ENCODE measurements at places on chromosomes 5 and 9.
A peak's percentile ranks its signal among the peaks of the same experiment; 100 is the strongest.

GRCh38 chr9:32385885-32386283, 1.4 kb downstream of the ACO1 start:
- DNase-seq = no peak

- DNase-seq = peak; percentile 97
Observed at GRCh38 chr5:120604884-120605283, 140.8 kb downstream of the PRR16 start.

- peak; percentile 68 for DNase-seq
Observed at GRCh38 chr5:172010278-172010677, 3.8 kb upstream of the FBXW11 start.

GRCh38 chr5:78640662-78641474, 7.7 kb downstream of the LHFPL2 start:
- DNase-seq = no peak

DNA sequence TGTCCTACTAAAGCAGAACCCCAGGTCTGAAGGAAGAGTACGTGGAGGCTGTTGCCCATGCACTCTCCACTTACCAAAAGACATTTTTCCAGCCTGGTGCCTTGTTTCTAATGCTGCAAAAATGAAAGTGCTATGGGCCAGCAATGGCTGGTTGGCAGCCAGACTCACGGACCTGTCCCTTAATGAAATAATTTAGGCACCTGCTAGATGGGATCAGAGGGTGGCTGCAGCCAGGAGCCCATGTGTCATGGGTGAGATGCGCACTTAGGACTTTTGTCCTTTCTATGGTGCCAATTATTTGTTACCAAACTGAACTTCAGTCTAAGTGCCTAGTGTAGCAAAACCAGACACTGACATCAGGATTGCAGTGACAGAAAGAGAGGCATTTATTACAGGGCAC, 276.3 kb downstream of the YTHDC2 start:
- DNase-seq = no peak

GRCh38 chr5:157680239-157680638, 8.9 kb downstream of the C5orf52 start:
- no peak for DNase-seq

- no peak for DNase-seq
Observed at GRCh38 chr5:155969537-155969936, 357.4 kb upstream of the SGCD start.

GRCh38 chr5:31680528-31680927, 41.6 kb downstream of the PDZD2 start:
- DNase-seq = no peak

- DNase-seq = no peak
Observed at GRCh38 chr9:131817073-131817472, 77.2 kb upstream of the RAPGEF1 start.

GRCh38 chr9:99134893-99135341, 30.0 kb downstream of the TGFBR1 start:
- DNase-seq = peak; percentile 75

DNA sequence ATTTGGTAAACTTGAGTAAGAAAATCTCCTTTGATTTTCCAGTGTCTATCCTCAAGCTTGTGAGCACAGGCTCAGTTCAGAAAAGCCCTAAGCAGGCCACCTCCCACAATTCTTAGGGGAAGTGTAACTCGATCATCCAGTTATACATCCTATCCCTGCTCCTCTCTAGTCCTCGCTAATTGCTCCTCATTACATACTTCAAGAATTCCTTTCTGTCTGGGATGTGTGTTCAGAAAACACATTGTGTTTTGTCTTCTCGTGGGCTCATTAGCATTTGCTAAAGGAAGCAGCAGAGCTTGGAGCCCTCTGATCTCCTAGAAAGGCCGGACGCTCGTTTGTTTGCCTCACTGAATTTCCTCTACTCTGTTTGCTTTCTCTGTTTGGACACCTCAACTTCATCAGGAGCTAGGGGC, 268.2 kb upstream of the RFX3 start:
- DNase-seq = peak; percentile 62

- DNase-seq = peak; percentile 59
Observed at GRCh38 chr5:7754997-7755596, 95.8 kb downstream of the CFAP90 start.

GRCh38 chr5:75617736-75618352, 6.6 kb downstream of the ANKDD1B start:
- DNase-seq = peak; percentile 93

- DNase-seq = no peak
Observed at GRCh38 chr5:135445306-135445985, 1.7 kb downstream of the DCANP1 start.

DNA sequence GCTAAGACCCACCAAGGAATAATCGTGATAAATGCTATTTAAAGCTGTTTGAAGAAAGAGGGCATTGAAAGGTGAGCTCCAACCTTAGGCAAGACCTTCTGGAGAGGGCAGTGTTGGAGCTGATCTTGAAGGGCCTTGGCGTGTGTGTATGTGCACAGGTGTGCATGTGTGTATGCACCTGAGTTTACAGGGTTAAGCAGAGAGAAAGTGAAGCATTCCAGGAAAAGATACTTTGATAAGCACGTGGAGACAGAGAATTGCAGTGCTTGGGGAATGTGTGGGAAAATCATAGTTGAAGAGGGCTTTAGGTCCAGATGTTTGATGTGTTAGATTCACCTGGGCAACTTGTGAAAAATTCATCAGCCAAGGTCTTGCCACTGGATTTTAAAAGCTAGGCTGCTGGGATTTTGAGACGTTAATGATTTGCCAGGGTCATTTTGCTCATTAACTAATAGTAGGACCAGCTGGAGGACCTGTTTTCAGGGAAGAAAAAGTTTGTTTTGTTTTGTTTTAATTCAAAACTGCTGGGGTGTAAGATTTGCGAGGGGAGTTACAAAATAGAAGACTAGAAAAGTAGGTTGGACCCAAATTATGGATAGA, 78.3 kb upstream of the ANKRD55 start:
- no peak for DNase-seq

DNA sequence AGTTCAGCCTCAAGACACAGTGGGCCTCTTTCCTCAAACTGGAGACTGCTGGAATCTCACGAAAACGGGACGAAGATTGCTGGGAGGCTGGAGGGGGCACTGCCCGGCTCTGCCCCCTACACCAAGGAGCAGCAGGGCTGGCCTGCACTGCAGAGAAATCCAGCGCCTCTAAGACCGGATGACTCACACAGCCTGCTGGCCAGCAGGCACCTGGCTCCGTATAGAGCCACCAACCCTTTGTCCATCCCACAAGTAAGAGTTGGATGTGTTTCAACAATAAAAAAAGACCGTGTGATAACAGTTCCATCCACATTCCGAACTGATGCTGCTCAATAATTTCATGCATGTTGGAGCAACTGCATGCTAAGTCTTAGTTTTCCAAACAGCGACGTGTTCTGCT, 11.5 kb downstream of the CCDC127 start:
- peak; percentile 63 for DNase-seq

DNA sequence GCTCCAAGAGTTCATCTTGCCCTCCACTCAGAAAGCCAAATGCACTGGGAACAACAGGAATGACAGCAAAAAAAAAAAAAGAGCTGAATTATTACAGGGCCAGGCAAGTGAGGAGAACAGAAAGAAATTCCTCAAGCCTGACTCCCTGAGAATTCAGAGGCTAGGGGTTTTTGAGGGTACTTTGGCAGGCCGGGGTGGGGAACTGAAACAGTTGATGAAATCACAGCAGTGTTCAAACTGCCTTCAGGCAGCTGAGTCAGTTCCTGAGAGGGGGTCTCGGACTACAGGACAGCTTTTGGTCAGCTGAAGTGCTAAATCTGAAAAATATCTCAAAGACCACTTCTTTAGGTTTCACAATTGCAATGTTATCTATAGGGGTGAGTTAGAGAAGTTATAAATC, 419.4 kb downstream of the SEMA5A start:
- peak; percentile 7 for DNase-seq
